ENCODE measurements at places on chromosomes 3 and 15.
A peak's percentile ranks its signal among the peaks of the same experiment; 100 is the strongest.

- no peak for DNase-seq
These were observed 4.3 kb upstream of the ULK4 start for GRCh38 chr3:41966206-41966605.

DNA sequence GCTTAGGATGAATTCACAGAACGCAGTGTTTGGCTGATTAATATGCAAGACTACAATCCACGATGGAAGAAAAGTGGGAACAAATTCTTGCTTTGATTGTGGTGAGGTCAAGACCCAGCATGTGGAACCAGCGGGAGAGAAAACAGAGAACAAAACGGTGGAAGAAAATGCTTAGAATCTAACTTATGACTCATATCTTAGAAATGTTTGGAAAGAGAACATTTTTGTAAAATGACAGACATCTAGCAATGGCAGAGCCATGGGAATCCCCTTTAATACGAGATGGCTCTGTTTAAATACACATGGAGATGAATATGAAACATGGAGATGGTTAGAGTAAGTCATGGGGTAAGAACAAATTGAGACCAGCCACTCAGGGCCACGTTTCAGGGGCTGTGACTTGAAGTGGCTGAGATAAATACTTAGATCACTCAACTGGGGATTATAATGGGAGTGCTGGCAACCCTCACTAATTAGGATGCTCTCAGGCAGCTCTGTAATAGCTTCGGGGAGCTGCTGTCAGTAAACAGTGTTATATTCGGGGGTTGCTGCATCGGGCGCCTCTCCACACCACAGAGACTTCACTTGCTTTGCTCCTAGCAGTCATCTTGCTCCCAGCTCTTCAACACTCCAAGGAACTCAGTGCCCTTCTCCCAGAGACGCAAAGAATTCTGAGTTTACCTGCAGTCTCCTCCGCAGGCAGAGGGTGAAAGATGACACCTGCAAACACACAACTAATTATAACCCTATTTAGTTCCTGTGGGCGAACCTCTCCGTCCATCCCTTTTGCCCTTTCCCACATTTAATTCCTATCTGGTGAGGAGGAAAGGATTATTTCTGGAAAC, 68.0 kb upstream of the ONECUT1 start:
- no peak for DNase-seq

DNA sequence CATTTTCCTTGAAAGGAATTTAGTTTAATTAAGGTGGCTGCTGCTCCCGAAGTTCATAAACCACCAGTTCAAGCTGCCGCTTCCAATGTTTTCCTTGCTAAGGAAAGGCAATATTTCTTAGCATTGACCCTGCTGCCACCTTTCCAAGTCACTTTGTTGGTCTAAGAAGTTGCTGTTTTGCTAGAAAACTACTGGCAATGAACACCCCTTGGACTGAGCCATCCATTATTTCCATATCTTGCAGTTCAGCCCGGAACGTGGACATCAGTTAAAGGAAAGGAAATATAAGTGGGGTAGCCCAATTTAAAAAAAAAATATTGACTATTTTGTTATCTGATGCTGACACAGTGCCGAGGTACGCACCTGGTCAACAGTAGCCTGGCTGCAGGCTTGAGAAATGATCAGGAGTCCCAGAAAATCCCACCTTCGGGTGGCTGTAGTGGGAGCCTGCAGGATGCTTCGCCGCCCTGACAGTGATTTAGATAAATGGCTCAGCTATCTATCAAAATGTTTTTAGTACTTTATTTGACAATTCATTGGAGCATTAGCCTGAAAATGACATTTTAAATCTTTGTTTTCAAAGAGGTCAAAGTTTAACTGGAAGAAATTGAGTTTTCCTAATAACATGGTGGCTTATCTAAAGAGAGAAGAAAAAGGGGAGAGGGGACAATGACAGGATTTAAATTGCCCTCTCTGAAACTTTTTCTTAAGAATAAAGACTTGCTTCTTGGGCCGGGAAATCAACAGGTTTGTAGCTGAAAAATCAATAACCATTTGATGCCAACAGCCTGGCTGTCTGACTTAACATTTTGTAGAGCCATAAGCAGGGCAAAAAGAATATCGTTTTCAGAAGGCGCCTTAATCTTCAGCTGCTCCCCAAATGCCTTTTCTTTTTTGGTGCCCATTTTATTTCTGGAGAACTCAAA, 1.6 kb downstream of the RARB start:
- no peak for DNase-seq

DNA sequence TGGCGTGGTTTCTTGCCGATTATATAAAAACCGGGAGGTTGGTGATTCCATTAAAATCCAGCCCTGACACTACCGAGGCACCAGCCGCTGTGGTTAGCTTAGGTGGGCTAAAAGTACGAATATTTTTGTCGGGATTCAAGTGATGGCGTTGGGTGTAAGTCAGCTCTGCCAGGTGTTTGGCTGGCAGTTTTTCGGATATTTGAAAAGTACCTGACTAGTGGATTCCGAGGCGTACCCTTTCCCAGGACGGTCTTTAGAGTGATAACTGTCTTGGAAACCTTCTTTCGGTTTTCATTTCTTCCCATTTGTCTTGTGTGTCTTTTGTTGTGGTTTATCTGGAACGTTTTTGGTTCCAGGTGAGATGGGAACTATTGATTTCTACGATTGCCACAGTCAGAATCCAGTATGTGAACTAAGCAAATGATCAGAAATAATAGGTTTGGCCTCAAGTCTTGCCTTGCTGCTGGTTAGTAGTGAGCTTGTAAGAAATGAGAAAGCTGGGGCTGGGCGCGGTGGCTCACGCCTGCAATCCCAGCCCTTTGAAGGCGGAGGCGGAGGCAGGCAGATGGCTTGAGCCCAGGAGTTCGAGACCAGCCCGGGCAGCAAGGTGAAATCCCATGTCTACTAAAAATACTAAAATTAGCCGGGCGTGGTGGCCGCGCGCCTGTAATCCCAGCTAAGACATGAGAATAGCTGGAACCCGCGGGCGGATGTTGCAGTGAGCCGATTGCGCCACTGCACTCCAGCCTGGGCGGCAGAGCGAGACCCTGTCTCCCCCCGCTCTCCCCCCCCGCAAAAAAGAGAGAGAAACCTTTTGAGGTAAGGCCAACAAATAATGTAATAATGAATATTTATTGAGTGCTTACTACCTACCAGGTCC, 1.4 kb downstream of the FYTTD1 start:
- DNase-seq: peak; percentile 32

GRCh38 chr3:123155471-123156011, 46.2 kb upstream of the SEC22A start:
- DNase-seq: no peak

- DNase-seq: no peak
These were observed 32.2 kb upstream of the MUC13 start for GRCh38 chr3:124966521-124967445.

GRCh38 chr3:127377801-127378655, 90.2 kb upstream of the PRR20G start:
- no peak for DNase-seq

DNA sequence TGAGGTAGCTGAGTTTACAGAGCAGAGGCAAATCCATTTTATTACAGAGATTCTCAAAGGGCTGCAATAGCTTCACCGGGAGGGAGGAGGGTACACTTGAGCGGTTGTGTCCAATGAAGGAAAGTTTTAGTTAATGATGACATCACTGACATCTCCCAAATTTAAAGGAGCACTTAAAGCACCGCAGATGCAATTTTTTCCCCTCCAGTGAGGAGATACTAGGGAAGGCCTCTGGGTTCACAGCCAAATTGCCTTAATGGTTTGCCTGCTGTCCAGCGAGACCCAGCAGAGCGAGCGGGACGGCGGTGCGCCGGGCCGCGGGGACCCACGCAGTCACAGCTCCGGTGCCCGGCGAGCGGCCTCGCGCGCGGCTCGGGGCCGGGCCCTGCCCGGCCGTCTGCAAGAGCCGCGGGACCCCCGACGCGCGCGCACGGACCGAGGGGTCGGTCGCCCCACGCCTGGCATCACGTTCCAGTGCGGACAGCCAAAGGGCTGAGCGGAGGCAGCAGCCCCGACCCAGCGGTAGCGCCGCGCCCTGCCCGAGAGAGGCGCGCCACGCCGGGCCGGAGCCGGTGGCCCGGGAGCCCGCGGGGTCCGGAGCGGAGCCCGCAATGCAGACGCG, 160.5 kb upstream of the CHRNA7 start:
- peak; percentile 14 for DNase-seq

All from AG08396 (cell line).